ENCODE measurements at places on chromosomes 2 and 18.
A peak's percentile ranks its signal among the peaks of the same experiment; 100 is the strongest.

GRCh38 chr2:76958749-76959148 lies 563.4 kb downstream of the LRRTM4 start:
- DNase-seq, result peak; percentile 12

DNA sequence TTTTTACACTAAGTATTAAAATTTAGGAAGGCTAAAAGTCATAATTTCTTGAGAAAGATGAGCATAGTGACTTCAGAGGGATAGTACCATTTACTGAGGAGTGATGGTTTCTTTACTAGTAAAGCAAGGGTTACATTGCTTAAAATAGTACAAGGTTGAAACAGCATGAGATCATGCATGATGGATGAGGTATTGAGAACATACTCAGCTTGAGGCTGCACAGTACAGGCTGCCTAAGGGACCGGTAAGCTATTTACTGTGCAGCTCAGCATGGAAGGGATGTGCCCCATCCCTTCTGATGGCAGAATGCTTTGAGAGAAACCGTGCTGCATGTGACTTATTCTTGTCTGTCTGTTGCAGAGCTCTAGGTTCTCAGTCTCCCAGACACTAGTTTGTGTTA lies 122.1 kb downstream of the EML6 start:
- DNase-seq, result no peak

DNA sequence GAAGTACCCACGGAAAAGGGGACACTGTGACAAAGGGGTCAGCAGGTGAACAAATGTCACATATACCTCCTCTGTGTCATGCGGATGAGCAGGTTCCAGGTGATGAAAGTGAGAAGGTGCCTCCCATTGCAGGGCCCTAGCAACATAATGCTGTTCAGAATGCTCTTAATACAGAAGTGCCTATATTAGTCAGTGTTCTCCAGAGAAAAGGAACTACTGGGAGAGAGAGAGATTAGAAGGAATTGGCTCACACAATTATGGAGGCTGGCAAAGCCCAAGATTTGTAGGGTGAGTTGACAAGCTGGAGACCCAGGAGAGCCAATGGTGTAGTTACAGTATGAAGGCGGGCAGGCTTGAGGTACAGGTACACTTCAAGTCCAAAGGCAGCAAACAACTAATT lies 98.1 kb upstream of the CDC42EP3 start:
- DNase-seq, result no peak

DNA sequence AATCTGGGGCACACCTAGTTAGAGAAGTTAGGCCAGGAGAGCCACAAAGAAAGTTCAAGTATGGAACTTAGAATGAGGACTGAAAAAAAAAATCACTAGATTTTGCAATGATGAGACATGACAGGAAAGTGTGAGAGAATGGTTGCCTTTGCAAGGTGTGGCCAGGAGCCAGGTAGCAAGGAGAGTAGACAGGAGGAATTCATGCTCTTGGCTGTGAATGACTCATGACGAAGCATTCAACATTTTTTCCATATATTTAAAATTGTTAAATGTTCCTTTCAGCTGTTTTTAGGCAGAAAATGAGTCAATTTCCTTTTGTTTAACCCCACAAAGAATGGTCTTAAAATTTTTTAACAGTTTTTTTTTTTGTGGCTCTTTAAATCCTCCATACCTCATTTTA lies 636.9 kb downstream of the PLCL1 start:
- no peak for DNase-seq

- DNase-seq, result no peak
Measured at GRCh38 chr2:231057590-231057989, 923 bp downstream of the PSMD1 start.

DNA sequence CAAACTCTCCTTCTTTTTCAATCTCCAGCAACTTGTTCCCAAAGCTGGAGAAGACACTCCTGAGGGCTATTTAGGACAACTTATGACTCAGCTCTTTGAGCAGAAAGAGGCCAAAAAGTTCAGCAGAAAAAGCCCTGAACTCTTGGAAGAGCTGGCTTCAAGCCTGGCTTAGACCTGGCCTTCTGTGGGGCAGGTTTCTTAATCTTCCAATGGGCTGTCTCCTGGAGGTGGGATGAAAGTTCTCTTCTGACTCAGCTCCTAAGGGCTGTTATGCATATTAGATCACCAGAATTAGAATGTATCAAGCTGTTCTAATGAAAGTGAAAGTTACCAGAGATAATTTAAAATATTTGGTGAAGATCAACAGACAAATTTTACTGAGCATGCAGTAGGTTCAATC lies 129.4 kb downstream of the RAD51AP2 start:
- DNase-seq, result no peak

DNA sequence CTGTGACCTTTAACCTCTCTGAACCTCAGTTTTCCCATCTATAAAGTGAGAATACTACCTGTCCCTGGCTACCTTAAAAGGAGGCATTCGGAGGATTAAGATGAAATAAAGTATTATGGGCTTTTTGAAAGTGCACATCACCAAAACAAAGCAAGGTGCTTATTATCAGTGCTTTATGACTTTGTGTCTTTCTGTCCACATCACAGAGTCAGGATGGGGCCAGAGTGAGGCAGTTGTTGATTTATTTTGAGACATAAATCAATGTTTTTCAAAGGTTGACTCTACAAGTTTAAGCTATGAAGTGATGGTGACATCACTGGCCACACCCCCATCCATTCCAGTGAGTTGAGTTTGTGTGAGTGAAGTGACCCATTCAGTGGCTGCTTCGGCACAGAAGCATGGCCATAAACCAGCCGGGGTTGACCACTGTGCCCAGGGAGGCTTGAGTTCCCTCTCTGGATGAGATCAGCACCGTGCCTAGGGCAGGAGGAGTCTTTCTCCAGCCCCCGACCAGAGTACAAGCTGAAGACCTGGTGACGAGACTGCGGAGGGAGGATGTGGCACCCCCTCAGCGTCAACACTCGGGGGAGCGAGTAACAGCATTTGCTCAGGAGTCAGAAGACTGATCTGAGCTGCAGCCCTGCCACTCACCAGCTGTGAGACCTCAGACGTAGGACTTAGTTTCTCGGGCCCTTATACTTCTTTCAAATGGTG lies 89.0 kb upstream of the PPP1CB start:
- no peak for DNase-seq

DNA sequence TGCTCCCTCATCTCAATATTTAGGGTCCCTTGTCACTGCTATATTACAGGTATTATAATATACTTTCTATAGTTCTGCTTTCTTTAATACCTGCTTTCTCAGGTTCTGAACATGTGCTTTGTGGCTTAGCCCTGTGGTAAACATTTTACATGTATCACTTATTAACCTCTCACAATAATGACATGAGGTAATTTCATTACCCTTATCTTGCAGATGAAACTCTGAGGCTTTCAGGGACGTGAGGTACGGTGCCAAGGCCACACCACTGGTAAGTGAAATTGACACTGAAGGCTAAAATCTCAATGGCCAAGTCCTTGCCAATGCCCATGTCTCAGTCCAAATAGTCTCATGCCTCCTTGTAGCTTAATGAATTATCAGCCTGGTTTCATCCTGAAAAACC lies 21.7 kb downstream of the LINC00305 start:
- no peak for DNase-seq

- no peak for DNase-seq
Measured at GRCh38 chr18:57666818-57667497, 45.3 kb upstream of the NARS1 start.

- no peak for DNase-seq
Measured at GRCh38 chr18:77146249-77147080, 13.9 kb upstream of the MBP start.

DNA sequence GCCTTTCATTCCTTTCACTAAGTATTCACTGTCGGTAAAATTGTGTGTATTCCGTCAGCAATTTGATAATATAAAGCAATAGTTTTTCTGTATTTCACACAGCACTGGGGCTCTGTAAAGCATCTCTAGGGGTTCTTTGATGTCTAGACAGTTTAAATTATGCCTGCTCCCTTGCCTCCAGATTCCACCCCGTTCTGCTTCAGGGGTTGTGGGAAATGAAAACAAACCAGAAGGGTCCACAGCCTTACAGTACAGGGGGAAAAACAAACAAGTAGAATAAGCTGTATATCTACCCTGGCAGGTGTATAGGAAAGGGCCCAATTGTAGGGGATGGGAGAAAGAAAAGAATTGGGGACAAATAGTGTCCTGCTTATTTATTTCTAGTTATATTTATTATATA lies 63.1 kb downstream of the ASXL3 start:
- no peak for DNase-seq

- DNase-seq, result no peak
Measured at GRCh38 chr2:29942711-29943110, 21.3 kb upstream of the ALK start.

All from retina (tissue), 1 donor.